GM12891 (cell line): ENCODE measurements at places on chromosomes 3 and 15.

GRCh38 chr3:123422457-123422856 lies 26.4 kb downstream of the ADCY5 start:
- no peak for DNase-seq

DNA sequence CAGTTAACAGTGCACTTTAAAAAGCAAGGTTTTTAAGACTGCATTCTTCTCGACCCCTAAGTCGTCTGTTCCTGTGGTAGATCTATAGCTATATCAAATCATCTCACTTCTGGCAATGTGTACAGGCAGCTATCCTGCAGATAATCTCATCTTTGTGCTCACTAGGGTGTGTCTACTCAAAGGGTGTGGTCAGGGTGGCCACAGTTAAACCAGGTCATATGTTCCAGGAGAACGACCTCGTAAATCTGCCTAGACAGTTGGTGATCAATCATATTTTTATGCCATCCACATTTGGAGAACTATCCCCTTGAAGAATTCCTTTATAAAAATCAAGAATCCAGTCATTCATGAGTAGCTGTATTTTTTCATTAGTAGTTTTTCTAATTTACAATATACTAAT lies 3.0 kb downstream of the VEPH1 start:
- DNase-seq: no peak

GRCh38 chr3:73733746-73734145 lies 109.0 kb upstream of the PDZRN3 start:
- DNase-seq: no peak

GRCh38 chr15:46413799-46414198 lies 779.0 kb downstream of the SQOR start:
- DNase-seq: no peak

DNA sequence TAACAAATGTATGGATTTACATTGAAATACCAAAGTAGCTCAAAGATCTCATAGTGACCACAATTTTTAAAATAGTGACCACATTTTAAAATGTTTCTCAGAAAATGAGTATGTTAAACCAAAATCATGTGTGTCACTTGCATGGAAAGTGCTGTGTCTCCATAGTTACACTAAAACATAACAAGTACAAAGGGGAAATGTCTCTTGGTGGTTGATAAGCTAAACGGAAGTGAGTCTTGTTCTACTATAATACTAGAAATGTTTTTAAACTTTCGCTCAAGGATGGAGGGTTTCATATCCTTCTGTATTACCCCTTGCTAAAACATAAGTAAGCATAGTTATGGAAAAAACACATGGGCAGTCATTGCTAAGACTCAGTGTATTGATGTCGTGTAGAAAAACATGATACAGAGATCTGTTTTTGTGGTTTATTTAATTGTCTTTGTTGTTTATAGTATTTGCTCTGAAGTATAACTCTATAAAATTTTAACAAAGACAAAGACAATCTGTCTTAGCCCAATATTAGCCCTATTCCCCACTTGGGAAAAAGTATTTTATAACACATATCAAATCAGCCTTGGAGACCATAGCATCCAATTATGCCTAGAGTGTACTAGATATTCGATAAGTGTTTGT lies 27.0 kb upstream of the DENND4A start:
- no peak for DNase-seq

- no peak for DNase-seq
Measured at GRCh38 chr3:190830031-190830430, 32.5 kb downstream of the GMNC start.

DNA sequence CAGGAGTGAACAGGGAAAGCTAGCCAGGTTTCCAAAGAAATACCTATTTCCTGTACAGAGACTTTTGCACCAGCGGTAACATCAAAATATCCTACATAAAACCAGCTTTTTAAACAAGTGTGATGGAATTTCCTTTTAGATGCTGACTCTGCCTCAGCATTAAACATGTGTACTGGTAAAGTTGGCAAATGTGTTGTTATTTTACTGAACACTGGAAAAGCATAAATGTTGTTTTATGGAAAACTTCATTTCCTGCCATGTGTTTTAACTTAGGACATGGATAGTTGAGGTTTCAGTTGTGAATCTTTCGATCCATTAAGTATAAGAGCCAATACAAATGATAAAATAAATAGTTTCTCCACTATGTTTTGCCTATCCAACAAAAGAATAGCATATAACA lies 15.7 kb downstream of the OXNAD1 start:
- DNase-seq: no peak

DNA sequence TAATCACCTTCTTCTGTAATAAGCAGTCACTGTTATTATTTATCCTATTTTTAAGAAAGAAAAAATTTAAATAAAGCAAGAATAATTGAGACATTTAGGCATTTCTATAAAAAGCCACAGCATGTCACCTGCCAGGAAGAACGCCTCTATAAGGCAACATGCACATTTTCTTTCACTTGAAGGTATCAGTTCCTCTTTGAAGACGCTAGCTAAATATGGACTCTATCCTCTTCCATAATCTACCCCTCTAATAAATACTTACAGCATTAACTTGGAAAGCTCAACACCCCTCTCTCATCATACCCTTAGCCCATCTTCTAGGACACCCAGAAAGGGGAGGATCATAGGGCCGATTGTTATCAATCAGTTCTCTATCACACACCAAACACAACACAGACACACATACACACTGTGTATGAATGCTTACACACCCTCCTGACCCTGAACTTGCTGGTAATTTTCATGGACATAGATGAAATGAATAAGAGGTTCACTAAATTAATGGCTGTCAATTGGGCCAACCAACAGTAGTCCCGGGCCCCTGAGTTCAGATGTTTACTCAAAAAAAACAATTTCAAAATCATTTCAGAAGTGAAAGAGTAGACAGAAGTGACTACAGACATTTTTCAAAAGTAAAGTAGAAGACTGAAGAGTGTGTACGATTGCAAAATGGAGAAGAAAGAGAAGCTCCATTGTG lies 102.5 kb downstream of the ZMAT3 start:
- no peak for DNase-seq

- DNase-seq: no peak
Measured at GRCh38 chr15:52133510-52134220, 21.1 kb upstream of the BCL2L10 start.

DNA sequence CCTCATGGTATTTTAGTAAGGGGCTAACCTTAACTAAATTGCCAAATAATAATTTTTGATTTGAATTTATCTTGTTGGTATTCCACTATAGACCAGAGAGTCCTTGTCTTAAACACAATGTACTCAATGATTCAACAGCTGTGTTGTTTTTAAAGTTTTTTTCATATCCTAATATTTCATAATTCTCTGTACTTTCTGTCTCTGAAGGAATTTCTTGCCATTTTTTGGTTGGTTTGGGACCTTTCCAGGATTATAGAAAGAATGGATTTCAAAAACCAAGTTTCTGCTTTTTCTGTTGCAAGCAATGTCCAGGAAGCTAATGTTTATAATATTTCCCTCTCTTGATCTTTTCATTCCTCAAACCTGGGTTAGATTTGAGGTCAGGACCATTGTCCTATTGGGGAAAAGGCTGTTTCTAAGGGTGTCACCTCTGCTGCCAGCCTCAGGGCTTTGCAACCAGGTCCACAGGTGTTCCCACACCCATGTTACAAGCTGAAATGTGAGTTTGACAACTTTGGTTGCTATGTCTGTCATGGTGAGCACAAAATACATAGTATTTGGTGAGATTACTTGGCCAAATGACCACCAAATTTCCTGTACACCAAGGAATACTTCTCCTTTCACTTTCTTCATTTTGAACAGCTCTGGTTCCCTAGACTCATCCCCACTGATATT lies 363.7 kb upstream of the RGMA start:
- DNase-seq: no peak

- DNase-seq: no peak
Measured at GRCh38 chr3:25836579-25836978, 46.7 kb downstream of the OXSM start.

DNA sequence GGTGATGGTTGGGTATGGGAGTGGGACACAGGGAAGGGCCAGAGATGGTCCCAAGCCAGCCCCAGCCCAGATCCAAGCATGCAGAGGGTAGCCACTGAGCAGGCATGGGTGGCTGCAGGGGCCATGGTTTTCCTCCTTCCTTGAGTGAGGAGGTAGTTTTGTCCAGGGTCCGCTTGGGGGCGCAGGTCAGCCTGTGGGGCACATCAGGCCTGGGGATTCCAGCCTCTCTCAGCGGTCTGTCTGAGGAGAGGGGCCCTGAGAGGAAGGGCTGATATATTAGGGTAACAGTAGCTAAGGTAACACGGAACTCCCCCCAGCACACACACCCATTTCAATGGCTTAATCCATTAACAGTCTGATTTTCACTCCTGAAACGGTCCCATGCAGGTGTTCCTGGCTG lies 22.7 kb upstream of the LCTL start:
- no peak for DNase-seq

- DNase-seq: no peak
Measured at GRCh38 chr3:53691885-53692284, 154.3 kb downstream of the CHDH start.

DNA sequence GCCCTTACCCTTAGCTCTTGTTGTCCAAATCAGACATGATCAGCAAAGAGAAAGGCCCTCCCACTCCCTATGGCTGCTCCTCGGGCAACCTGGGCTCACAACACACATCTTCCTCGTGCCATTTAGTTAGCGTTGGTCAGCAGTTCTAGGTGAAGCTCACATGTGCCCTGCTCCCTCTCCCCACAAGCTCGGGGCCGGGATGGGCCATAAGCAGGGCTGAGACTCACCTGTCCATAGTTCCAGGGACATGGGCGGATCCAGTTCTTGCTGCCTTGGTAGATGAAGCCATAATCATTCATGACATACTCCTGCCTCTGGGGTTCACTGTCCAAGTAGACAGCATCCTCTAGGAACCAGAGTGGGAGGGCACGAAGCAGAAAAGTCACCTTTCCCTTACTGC lies 10.4 kb downstream of the TGM5 start:
- no peak for DNase-seq

DNA sequence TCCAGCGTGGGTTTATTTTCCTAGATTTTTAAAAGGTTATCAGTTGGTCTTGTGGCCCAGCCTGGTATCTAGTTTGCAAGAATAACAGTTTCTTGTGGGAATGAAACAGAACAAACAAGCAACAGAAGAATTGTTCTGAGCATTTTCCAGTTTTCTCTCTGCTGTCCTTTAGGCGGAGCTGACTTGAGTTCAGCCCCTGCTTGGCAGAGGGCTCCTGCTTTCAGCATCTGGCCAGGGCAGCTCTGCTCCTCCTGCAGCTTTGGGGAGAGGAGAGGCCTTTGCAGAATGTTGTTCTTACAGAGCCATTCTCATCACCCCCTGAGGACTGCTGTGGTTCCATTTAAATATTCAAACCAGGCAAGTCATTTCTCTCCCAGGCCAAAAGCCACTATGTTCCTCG lies 117.7 kb downstream of the ALDH1A2 start:
- DNase-seq: no peak

- DNase-seq: no peak
Measured at GRCh38 chr3:156655819-156656550, 18.4 kb upstream of the TIPARP start.

DNA sequence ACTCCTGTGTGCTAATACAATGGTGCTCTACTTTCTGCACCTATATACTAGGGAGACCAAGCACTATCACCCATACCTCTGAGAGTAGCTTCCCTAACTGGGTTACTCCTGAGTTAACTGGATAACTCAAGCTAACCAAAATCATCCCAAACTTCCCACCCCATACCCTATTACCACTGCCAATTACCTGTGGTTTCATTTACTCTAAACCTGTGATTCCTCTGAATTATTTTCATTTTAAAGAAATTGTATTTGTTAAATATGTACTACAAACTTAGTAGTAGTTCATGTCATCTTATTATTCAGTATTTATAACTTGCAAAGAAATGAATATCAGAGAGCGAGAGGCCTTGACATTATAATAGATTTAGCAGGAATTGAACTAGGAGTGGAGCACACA lies 340.5 kb downstream of the TBC1D5 start:
- DNase-seq: no peak

- no peak for DNase-seq
Measured at GRCh38 chr15:35013370-35013769, 25.3 kb upstream of the ZNF770 start.

- DNase-seq: no peak
Measured at GRCh38 chr3:178079966-178080365, 456.3 kb upstream of the KCNMB2 start.

GRCh38 chr3:168885028-168885427 lies 778.5 kb downstream of the MECOM start:
- no peak for DNase-seq

GRCh38 chr15:87952736-87953287 lies 303.7 kb downstream of the NTRK3 start:
- no peak for DNase-seq

DNA sequence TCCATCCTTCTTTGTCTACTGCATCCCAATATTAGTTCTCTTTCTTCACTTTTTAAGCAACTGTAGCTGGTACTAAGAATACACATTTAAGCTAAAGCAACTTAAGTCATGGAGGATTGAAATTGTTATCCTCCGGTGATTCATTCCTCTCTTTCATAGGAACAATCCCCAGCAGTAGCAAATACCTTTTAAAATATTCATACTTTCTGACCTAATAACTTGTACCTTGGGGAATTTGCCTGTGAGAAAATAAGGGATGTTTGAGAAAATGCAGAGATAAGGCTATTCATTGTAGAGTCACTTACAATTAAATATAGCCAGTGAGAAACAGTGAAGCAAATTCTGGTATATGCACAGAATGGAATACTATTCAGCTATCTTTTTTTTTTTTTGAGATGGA lies 66.0 kb downstream of the VPS13C start:
- no peak for DNase-seq

DNA sequence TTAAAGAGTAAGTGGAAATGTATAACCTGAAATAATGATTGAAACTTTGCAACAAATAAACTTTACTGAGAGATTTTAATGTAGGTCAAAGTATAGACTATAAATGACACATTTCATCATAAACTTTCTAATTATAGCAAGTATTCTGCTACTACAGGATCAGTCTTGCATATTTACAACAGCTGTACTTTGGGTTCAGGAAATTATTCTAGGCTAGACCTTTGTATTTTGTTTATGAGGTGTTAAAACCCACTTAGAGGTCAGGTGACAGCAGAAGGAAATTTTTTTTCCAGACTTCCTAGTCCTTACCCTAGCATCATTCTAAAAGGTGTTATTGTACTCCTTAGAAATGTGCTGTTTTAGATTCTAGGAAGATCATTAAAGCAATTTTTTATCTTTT lies 2.3 kb downstream of the RNF7 start:
- DNase-seq: no peak

GRCh38 chr3:5437296-5437782 lies 249.8 kb downstream of the EDEM1 start:
- no peak for DNase-seq
